SJSA1 (cell line): ENCODE measurements at places on chromosomes 3 and 15. TPM values are rescaled to one million over a fixed set of nuclear protein-coding genes. Genes with fewer than 3 reads are reported as not detected.

Gene CCDC80
- 58.4 and 74.8 TPM in 2 replicates for total RNA-seq

GRCh38 chr15:68776477-68777270 is 44.0 kb downstream of the ANP32A start:
- DNase-seq = no peak

DNA sequence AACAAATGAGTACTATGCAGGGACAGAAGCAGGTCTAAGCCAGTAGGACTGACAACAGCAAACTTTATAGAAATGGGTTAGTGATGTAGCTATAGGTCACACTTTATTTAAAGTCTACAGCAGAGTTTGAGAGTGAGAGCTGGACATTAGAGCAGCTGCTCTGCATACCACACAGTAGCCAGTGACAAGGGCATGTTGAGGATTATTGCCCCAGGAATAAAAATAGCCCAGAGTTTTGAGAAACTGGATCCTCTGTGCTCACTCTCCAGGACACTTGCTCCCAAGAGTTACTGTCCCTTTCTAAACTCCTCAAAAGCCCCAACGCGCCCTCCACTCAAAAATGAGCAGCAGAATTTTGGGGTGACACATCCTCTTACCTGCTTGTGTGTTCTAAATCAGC is 21.1 kb downstream of the LRTM1 start:
- DNase-seq = no peak

DNA sequence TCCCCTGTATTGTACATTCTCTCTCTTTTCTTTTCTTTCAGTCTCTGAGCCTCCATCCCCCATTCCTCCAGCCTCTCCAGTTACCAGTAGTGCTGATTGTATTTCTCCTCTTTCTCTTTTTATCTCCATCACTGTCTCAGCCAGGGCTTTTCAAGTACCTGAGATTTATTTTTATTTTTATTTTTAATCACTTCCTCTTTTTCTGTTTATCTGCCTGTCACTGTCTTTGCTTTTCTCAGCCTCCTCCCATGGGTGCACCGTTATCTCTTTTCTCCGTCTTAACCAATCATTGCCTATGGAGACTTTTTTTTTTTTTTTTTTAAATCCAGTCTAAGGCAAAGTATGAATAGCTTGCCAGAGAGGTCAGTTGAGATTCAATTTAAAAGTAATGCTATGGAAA is 359.3 kb downstream of the GAP43 start:
- DNase-seq = no peak

DNA sequence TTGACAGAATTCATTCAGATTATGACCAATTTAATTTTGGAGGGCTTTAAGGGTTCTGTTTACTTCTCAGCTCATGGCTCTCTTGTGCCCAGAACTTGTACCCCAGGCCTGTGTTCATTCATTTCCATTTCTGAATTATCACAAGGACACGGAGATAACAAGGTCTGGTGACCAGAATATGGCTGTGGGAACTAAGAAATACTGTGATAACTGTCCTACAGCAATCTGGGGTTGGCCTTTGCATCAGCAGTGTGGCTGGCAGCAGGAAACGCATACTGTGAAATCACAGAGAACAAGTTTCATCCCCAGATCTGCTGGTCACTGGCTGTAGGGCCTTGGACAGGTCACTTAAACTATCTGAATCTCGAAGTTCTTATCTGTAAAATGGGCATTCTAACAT is 41.8 kb upstream of the TPM1 start:
- DNase-seq = no peak

DNA sequence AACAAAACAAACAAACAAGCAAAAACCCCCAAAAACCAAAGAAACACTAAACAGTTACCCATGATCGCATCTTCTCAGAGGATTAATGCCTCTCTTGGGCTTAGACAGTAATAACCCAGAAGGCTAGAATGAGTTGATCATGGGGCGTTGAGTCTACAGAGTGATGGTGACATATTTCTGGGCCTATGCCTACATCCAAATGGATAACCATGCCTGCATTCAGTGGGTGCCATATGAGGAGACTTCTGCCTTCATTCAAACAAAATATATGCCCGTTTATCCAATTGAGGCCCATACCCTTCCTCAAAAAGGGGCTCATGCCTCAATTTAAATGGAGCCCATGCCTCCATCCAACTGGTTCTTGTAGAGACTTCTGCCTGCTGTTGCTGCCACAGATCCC is 284.0 kb downstream of the EPHB1 start:
- DNase-seq = no peak

DNA sequence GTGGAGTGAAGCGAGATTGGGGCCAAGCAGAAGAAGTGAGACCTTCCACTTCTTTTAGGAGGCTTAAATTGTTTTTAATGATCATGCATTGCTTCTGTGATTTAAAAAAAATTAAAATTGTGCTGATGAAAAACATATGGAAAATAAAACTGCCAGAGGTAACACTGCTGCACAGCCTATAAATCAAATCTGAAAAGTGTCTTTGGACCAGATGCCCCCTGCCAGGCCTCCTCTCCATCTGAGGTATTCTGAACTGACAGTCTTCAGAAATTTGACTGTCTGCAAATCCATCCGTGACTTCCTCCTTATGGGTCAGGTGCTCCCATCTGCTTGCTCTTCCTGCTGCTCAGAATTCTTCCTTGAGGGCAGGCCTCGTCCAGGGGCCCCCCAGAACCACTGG is 108.5 kb upstream of the NR2E3 start:
- DNase-seq = no peak

- DNase-seq = no peak
These were observed 70.4 kb upstream of the C15orf39 start for GRCh38 chr15:75131269-75131643.

- no peak for DNase-seq
These were observed 2.6 kb downstream of the ITGB5 start for GRCh38 chr3:124884474-124885101.
